ENCODE measurements at places on chromosomes 4 and X. TPM values are rescaled to one million over a fixed set of nuclear protein-coding genes. Genes with fewer than 3 reads are reported as not detected.

The TMEM156 gene
- total RNA-seq: 26.0 TPM

The AVPR2 gene
- total RNA-seq: not detected

DNA sequence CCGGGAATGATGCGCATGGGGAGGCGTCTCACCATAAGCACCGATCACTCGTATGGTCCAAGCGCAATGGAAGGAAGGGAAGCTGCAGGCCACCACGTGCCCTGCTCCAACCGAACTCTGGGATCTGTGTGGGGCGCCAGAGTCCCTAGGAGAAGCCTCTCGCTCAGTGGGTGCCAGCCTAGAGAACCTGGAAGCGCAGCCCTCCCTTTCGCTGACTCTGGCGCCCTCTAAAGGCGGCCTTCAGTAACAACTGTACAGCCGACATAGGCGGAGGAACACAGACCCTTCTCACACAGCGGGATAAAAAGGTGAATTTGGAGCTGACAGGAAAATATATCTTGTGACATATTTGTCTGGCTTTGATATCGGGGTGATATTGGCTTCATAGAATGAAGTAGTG, 76.0 kb downstream of the INTS6L start:
- no peak overlapping the region for H3K27ac ChIP-seq
- no peaks in the 10 kb centered on the region for H3K36me3 ChIP-seq
- no peak for DNase-seq
- peaks cover 5% of the 10 kb centered on the region for H3K27me3 ChIP-seq
- H3K4me1 ChIP-seq: no peaks in the 10 kb centered on the region

DNA sequence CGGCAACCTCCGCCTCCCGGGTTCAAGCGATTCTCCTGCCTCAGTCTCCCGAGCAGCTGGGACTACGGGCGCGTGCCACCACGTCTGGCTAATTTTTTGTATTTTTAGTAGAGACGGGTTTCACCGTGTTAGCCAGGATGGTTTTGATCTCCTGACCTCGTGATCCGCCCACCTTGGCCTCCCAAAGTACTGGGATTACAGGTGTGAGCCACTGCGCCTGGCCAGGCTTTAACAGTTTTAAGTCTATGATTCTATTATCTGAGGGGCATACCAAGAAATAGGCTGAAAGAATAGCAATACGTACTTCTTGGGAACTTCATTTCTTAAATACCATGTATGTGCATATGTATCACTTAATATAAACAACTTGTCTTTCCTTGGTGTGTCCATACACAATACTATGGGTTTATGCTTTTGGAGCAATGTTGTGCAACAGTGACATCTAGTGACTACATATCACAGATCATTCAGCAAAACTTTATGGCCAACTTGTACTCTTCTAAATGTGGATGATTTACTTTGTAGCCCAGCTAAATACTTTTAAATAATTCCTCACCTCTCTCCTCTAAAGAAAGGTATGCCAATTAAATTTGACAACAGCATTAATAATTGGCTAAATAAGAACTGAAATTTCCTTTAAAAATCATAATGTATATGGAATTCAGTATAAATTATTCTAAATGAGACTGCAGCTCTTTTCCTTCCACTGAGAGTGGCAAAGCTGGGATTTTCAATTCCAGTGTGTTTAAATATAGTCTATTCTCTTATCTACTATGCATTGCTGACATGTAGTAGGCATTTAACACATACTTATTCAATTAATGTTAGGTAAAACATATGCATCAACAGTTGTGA, 10.4 kb downstream of the SLC9B1 start:
- no peaks in the 10 kb centered on the region for H3K4me1 ChIP-seq
- H3K27me3 ChIP-seq: no peaks in the 10 kb centered on the region

The NUDT6 gene
- 2.4 TPM for total RNA-seq

DNA sequence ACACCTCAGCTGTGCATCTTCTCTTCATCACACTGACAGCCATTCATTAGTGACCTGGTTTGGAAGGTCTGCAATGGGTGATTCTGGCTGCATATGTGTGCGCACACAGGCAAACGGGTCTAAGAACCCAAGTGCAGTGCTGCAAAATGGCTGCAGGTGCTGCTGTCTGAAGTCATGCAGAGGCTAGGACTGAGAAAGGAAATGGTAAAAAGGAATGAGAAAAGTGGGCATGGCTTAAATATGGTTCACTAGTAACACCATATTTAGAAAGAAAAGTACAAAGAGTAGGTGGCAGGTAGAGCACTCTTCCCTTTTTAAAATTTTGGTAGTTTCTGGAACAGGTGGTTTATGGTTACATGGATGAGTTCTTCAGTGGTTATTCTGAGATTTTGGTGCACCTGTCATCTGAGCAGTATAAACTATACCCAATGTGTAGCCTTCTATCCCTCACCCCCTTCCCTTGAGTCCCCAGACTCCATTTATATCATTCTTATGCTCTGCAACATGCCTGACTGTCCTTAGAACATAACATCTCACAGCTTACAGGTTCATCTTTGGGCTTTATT, 78.4 kb downstream of the CCNG2 start:
- H3K4me3 ChIP-seq: no peak overlapping the region
- no peaks in the 10 kb centered on the region for H3K27me3 ChIP-seq
- no peaks in the 10 kb centered on the region for H3K36me3 ChIP-seq
- H3K4me1 ChIP-seq: peaks cover 6% of the 10 kb centered on the region
- H3K27ac ChIP-seq: no peak overlapping the region
- no peak for DNase-seq

GRCh38 chr4:34193451-34194154, 2050.7 kb downstream of the ARAP2 start:
- no peaks in the 10 kb centered on the region for H3K36me3 ChIP-seq
- H3K27me3 ChIP-seq: no peaks in the 10 kb centered on the region
- no peak overlapping the region for H3K27ac ChIP-seq
- no peak overlapping the region for H3K4me3 ChIP-seq
- no peak for DNase-seq

The BEX2 gene
- 13.1 TPM for total RNA-seq

- no peak overlapping the region for H3K27ac ChIP-seq
- no peak overlapping the region for H3K4me3 ChIP-seq
- peak; percentile 16 for DNase-seq
- no peaks in the 10 kb centered on the region for H3K27me3 ChIP-seq
Observed at GRCh38 chrX:136608295-136608933, 39.5 kb upstream of the CD40LG start.

DNA sequence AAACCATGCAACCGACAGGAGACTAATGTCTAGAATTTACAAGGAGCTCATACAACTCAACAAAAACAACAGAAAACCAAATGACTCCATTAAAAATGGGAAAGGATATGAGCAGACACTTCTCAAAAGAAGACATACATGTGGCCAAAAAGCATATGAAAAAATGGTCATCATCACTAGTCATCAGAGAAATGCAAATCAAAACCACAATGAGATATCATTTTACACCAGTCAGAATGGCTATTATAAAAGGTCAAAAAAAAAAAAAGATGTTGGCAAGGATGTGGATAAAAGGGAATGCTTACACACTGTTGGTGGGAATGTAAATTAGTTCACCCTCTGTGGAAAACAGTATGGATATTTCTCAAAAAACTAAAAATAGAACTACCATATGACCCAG, 50.5 kb upstream of the CHRDL1 start:
- no peaks in the 10 kb centered on the region for H3K4me1 ChIP-seq
- no peak for DNase-seq
- H3K36me3 ChIP-seq: no peaks in the 10 kb centered on the region
- H3K27ac ChIP-seq: no peak overlapping the region
- H3K27me3 ChIP-seq: peaks cover 2% of the 10 kb centered on the region

DNA sequence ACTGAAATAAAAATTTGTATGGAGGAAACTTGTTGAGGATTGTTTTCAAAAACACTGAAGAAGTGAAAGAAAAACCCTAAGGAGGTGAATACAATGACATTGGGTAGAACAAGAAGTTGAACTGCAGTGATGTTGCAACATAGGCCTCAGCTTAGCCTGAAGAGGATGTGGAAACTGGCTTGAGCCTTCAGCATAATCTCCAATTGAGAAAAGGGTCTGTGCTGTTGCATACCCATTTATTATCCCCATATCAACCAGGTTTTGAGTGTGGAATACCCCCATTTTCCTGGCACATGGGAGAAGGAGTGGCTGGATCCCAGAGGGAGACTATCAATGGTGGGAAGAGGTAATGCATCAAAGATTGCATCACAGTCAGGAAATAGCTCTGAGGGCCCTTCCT, 695.0 kb upstream of the HS3ST1 start:
- no peak overlapping the region for H3K4me3 ChIP-seq
- H3K27me3 ChIP-seq: no peaks in the 10 kb centered on the region
- H3K27ac ChIP-seq: no peak overlapping the region
